SJSA1 (cell line): ENCODE measurements at places on chromosomes 16 and 17. TPM values are rescaled to one million over a fixed set of nuclear protein-coding genes. Genes with fewer than 3 reads are reported as not detected.

GRCh38 chr17:75402026-75402425 is 3.5 kb downstream of the GRB2 start:
- DNase-seq: no peak

- DNase-seq: no peak
Observed at GRCh38 chr17:79985943-79986391, 49.7 kb downstream of the TBC1D16 start.

- no peak for DNase-seq
Observed at GRCh38 chr17:15168379-15168778, 96.7 kb downstream of the PMP22 start.

DNA sequence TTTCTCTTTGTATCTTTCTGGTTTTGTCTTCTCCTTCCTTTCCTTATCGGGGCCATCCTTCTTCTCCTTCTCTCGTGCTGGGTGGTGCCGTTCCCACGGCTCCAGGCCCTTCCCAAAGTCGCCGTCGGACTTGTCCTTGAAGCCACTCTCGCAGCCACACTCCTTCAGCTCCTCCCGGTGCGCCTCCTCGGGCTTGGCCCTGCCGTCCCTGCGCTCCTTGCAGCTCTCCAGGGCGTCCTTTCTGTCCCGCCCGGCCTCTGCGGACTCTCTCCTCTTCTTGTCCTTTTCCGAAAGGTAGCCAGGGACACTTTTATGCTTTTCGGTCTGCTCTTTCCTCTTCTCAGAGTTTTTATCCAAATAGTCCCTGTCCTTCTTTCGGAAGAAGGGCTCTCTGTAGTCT is 65.9 kb downstream of the ZNF778 start:
- DNase-seq: no peak

DNA sequence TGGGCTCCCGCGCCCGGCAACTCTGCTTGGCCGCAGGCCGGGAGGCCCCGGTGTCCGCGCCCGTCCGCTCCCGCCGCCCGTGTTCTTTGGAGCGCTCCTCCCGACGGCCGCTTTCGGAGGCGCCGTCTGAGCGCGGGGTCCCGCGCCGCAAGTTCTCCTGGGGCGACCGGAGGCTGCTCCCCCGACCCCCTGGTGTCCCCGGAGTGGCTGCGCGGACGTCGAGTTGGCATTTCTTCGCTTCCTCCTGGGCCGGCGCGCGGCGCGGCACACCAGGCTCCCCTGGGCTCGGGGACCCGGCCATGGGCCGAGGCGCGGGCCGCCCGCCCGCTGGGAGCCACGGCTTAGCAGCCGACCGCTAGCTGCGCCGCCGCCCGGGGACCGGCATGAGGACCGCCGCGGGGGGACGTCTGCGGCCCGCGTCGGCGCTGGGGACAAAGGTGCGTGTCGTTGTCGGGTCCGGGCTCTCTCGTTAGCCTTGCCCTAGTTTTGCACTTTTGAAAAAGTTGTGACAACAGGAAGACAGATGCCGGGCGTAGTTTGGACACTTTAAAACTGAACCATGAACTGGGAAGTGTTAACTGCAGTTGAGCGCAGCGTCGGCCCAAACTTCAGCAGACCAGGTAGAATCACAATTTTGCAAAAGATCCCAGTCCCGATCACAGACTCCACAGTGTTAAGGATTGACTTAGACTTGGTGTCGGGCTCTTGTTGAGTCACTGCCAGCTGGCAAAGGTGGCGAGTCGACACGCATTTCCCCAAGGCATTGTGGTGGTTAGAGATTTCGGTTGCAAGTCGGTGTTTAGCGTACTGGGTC is 700 bp downstream of the UBN1 start:
- DNase-seq: peak; percentile 48

DNA sequence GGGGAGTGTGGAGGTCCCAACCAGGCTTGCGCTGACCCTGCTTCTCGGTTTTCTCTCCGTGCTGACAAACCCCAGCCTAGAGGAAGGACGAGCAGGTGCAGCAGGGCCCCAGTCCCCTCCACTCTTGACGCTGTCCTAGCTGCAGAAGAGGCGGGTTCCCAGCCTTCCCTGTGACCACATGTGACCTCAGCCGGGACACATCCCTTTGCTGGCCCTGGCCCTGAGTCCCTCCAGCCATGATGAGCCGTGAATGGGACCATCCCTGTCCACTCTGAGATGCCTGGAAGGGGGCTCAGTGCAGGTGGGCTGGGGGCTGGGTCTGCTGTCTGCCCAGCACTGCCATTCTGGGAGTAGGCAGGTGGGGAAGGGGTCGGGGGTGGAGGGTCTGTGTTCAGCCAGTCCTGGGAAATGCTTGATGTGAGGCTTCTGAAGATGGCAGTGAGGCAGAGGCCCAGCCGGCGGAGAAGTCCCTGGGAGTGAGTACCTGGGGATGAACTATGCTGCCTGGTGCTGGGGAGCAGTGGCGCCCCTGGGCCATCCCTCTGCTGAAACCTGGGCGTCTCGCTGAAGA is 1.9 kb upstream of the TUBB3 start:
- DNase-seq: no peak

DNA sequence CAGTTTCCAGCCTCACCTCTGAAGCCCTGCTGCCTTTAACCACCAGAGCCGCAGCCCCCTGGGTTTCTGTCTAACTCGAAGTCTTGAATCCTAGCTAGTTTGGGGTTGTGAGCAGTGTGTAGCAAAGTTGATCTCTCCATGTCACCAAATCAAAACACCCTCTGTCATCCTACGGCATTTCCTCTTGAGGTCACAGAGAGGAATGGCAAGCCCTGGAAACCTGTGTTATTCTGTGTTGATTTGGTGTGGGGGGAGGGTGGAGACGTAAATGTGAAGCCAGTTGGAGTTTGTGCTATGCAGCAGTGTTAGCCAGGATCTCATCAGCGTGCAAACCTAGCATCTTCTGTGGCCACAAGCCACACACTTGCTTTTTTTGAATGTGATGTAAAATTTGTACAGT is 5.1 kb upstream of the LGALS9 start:
- no peak for DNase-seq

- DNase-seq: no peak
Observed at GRCh38 chr16:24980077-24980793, 34.9 kb downstream of the ARHGAP17 start.

DNA sequence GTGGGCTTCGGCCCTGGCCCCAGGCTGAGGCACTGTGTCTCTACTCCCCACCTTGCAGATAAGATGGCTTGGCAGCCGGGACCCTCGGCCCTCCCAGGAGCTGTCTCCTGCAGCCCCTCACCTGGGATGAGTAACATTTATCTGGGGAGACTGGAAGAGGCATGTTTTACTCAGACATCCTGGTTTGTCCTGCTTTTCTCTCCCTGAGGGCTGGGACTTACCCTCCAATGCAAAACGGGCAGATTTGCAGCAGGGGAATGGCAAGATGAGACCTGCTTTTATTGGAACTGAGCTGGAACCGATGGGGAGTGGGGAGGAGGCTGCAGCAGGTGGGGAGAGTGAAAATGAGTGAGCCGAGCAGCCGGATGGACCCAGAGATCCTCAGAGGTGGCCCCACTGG is 27.3 kb upstream of the UBE2G1 start:
- DNase-seq: no peak

GRCh38 chr17:13544292-13544691 is 57.4 kb downstream of the HS3ST3A1 start:
- peak; percentile 91 for DNase-seq

GRCh38 chr16:29743475-29743826 is 2.3 kb downstream of the C16orf54 start:
- DNase-seq: no peak

DNA sequence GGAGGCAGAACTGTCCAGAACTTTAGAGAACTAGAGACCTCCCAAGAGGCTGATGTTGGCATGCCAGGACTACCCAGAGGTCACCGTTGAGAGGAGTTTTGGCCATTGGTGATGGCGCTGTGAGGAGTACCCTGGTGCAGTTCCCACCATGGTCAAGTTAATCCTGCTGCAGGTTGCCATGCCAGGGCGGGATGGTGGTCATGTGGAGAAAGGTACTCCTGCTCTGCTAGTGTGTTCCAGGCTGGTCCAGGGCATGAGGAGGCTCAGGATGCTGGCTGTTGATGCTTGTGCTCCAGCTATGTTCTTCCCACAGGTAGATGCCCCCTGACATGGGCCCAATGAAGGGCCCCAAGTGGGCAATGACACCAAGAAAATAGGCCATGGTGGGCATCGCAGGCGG is 4.1 kb upstream of the PHF12 start:
- no peak for DNase-seq

DNA sequence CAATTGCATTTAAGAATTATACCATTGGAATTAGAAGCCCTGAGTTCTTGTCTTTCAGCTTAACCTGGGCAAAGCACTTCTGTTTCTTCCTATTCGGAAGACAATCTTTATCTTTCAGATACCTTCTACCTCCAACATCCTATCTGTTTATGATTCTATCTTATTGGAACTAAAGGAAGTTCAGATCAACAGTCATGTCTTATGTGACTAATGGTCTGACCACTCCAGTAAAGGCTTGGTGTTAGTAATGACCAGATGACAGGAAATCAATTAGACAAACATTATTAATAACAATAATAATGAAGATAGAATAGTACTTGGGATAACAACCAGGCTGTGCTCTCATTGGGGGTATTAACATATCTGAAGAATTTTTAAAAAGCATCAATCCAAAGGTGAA is 11.3 kb downstream of the HS3ST3A1 start:
- DNase-seq: no peak

GRCh38 chr16:56255904-56256303 is 64.6 kb downstream of the GNAO1 start:
- no peak for DNase-seq

DNA sequence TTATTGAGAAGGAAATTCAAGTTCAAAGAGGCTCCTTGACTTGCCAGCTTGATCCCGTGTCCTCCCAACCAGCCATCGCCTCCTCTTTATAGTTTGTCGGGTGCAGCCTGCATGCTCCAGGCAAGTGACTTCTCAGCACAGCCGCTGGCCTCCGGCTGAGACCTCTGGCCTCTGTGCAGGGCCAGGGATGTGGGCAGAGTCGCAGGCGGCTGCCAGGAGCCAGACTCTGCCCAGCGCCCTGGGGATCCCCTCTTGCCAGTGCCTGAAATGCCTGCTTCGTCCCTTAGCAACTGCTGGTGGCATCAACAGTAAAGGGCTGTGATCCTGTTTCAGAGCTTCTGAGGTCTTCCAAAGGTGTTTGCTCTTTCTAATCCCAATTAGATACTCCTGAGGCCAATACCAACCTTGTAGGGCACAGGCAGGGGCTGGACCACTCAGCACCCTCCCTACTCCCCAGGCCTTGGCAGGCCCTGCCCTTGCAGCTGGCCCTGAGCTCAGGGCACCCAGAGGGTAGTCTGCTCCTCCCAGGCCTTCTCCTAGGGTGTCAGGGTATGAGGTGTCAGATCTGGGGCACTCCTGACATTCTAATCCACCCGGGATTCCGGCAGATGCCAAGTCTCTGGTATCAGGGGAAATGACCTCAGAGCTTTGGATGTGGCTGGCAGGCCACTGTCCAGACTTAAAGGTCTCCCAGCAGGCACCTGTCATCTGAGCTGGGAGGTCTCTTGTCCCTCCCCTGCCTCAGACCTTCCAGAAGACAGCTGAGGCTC is 68.0 kb upstream of the SIAH1 start:
- DNase-seq: no peak

DNA sequence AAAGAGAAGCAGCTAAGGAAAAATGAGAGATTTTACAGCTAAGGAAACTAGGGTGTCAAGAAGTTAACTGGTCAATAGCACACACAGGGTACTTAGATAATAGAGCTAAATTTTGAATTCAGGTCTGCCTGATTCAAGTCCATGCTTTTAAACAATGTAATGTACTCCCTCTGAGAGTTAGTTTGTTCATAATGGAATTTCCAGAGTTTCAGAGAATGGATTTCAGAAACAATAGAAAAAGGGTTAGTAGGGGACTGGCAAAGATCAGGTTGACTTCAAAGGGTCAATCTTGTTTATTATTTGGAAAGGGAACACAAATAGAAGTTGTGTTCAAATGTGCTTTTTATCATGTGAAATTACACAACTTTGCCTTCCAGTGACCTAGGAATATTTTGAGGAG is 17.9 kb downstream of the NSRP1 start:
- DNase-seq: no peak

DNA sequence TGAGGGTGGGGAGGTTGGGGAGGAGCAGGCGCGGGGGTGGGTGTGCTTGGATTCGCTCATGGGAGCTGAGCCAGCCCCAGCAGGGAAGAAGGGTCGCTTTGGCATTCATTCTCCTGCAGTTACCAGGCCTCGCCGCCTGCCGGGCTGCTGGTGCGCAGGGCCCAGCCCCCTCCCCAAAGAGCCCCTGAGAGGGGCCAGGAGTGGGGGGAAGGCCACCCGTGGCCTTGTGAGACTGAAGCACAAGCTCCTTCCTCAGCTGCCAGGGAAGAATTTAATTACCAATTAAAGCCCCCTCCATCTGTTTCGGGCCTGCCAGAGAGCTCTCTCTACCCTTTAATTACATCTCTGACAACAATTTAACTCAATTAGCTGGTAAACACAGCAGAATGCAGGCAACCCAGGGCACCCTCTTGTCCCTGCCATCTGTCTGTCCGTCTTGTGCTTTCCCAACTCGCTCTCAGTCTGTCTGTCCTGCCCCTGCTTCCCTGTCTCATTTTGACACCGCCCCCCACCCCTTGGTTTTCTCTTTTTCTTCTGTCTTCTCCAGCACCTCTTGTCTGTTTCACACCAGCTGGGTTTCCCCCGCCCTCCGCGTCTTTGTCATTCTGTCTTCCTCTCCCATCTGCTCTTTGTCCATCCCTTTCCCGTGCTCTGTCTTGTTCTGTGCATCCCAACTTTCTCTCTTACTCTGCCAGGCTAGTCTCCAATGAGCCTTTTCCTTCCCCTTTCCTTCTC is 32.7 kb downstream of the CDK5RAP3 start:
- no peak for DNase-seq

DNA sequence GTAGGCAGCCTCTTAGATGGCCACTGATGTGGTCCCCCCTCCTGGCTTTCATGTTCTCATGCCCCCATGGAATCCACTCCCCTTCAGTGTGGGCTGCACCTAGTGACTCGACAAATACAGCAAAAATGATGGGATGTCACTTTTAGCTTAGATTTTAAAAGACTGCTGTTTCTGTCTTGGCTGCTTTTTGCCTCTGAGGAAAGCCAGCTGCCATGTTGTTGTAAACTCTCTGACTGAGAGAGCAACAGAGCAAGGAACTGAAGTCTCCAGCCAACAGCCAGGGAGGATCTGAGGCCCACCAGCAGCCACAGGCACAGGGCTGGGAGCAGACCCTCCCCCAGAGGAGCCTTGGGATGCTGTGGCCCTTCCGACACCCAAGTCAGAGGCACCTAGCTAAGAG is 60.6 kb upstream of the MARCHF10 start:
- no peak for DNase-seq

GRCh38 chr16:50494501-50495491 is 53.4 kb upstream of the NKD1 start:
- no peak for DNase-seq

GRCh38 chr17:19720631-19721426 is 4.4 kb upstream of the SLC47A2 start:
- DNase-seq: no peak

C17orf50 gene
- total RNA-seq: not detected in 2 replicates

HEATR9 gene
- not detected in 2 replicates for total RNA-seq

NGFR gene
- 0.11 and 2.3 TPM in 2 replicates for total RNA-seq

LHX1 gene
- total RNA-seq: not detected in 2 replicates

GAS2L2 gene
- total RNA-seq: not detected in 2 replicates

NKD1 gene
- 0.06 and 0.42 TPM in 2 replicates for total RNA-seq

CDH5 gene
- total RNA-seq: not detected in 2 replicates

CES5A gene
- not detected in 2 replicates for total RNA-seq

CHTF8 gene
- total RNA-seq: 37.6 and 43.1 TPM in 2 replicates

PRR29 gene
- 0.08 TPM in 1 of 2 replicates, not detected in the other for total RNA-seq

DUSP3 gene
- total RNA-seq: 39.7 and 55.1 TPM in 2 replicates
